ENCODE measurements at places on chromosomes 13 and 19.
A peak's percentile ranks its signal among the peaks of the same experiment; 100 is the strongest.

- DNase-seq: peak; percentile 23
Observed at GRCh38 chr19:7004313-7004931, 16.8 kb downstream of the MBD3L2B start.

- no peak for DNase-seq
Observed at GRCh38 chr19:50565984-50566903, 2.0 kb downstream of the LRRC4B start.

DNA sequence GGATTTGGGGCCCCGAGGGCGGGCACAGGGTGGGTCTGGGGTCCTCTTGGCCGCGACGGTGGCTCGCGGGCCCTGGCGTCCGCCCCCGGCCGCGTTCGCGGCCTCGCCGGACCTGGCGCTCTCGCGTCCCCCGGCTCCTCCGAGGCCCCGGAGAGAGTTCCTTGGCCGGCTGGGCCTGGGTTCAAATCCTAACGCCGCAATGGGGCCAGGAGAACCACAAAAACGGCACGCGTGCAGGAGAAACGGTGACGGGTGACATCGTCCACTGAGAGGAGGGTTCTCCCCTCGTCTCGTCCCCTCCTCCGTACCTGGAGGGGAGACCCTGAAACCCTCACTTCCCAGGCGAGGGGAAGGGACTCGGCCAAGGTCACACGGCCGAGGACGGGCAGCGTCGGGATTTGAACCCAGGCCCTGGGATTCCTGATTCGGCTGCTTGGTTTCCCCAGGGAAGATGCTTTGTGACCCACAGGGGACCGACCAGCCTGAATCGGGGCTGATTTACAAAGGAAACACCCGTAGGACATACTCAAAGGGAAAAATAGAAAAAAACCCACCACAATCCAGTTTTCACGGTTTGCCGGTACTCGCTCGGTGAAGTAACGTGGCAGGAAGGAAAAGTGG, 624 bp downstream of the SAFB start:
- DNase-seq: no peak

DNA sequence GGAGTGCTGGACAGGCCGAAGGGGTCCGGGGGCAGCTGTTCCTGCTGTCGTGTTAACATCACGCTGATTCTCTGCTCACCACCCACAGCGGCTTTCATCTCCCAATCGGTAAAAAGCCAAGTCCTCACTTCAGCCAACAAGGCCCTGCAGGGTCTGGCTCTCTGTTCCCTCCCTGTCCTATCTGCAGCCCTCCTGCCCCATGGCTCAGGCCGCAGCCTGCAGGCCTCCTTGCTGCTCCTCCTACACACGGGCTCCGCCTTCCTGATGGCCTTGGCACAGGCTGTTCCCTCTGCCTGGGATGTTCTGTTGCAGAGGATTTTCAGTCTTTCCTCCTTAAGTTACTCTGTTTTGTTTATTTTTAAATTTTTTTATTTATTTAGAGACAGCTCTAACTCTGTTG, 22.2 kb downstream of the FUZ start:
- DNase-seq: no peak

DNA sequence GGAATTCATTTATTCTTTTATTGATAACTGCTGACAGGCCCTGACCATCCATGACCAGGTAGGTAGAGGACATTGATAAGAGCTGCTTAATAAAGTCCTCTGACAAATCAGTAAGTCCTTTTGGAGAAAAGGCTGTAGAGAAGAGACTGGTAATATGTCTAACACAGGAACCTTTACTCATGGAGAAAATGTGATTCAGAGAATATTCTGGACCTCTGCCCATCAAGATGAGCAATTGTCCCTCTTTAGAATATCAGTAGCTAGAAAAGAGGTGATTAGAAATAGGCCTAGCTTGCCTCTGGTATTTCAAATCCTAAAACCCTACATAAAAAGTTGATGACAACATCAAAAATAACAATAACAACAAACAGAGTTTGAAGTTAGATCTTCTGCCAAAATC, 642.3 kb downstream of the TBC1D4 start:
- no peak for DNase-seq

DNA sequence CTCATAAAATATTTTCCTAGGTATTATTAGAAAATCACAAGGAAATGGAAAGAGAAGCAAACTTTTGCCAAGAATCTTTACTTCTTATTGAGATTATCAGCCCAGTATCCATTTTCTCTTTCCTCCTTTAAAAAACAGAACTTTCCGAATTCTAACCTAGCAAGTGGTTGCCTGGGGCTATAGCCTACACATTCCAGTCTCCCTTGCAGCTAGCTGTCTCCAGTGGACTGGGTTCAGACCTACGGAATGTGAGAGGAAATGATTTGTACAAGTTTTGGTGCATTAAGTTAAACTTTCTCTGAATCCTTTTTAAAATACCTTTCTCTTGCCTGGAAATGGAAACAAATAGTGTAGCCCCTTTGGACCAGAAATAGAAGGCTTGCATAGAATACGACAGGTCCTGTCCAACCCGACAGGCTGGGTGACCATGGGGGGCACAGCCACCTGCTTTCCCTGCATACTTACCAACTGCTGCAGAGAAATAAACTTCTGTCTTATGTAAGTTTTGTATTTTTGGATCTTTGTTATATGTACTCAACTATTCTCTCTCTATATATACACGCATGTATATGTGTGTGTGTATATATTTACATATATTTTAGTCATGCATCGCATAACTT, 185.9 kb downstream of the NALCN start:
- DNase-seq: no peak

DNA sequence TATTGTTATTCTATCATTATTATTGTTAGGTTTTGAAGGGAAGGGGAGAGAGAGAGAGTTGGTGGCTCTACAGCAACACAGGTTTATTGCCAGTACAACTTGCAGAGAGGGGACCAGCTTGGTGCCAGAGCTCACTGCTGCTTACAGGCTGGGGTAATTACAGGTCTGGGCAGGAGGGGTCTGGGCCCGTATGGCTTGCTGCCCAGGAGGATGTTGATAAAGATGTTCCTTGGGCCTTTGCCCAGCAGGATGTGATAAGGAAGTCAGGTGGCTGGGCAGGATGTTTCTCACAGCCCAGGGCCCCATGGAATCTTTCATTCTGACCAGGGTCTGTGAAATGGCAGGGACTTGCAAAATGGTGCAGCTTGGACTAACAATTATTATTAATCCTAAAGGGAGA, 64.2 kb upstream of the ZNF599 start:
- no peak for DNase-seq

- DNase-seq: no peak
Observed at GRCh38 chr13:101709952-101710351, 257.5 kb downstream of the ITGBL1 start.

DNA sequence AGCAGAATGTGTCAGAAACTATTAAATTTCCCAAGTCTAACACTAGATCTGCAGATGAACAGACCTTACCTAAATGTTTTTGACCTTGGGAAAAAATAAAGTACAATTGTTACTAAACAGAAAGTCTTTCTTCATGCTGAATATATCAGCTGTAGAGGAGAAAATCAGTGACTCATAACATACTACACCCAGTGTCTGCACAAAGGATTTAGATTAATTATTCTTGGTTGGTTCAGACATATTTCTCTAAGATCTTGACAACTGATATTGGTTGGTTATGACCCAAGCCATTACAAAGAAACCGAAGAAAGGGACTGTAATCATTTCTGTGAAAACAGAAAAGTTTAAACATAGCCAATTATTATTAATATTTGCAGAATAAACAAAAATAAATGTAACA, 225.1 kb downstream of the HS6ST3 start:
- DNase-seq: no peak

GRCh38 chr19:44820648-44821609, 12.0 kb downstream of the BCAM start:
- no peak for DNase-seq

- no peak for DNase-seq
Observed at GRCh38 chr19:28631961-28632360, 581.0 kb downstream of the UQCRFS1 start.

GRCh38 chr13:80952158-80952557, 611.2 kb upstream of the SPRY2 start:
- DNase-seq: no peak

DNA sequence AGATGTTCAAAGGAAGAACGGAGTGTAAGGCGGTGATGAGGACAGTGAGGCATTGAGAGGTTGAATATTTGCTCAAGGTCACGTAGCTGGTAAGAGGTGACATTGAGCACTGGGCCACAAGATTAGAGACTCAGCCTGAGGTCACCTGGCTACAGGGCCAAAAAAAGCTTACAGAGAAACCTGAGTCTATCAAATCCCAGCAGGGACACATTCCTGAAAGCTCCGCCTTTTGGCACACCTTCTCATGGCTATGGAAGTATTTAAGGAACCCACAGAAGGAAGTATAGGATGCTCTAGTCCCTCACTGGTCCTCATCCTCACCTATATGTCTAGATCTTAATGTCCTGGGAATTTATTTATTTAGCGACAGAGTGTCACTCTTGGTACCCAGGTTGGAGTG, 17.4 kb downstream of the ZNF586 start:
- no peak for DNase-seq

GRCh38 chr13:37665420-37665819, 66.9 kb upstream of the POSTN start:
- no peak for DNase-seq

DNA sequence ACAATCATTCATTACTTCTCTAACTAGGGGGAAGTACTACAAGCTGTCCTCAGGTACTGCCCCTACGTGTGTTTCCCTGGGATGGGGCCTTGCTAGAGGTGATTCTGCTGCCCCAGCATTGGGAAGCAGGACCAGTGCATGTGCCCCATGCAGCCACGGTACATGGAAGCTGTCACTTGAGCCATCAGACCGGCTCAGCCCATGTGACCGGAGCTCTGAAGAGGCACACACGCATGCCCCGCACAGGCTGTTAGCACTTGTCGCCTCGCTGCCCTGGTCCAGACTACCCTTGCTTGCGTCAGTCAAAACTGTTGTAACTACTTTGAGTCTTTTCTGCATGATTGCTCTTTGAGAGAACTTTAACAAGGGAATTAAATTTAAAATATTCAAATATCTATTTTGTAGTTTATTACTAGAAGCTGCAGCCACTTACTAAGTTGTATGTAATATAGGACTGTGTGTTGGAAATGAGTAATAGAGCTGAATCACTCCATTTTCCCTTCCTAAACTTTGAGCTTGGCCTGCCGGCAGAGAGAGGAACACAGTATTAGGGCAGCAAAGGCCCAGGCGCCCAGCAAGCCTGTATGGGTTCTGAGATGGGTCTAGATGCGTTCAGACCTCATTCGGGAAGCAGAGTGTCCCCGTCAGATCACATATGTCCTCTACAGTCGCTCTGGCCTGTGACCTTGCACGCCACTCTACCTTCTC, 42.2 kb downstream of the DHRS12 start:
- DNase-seq: no peak

GRCh38 chr13:110841846-110842245, 73.0 kb downstream of the ANKRD10 start:
- DNase-seq: no peak

GRCh38 chr19:7677669-7678311, 900 bp downstream of the MCEMP1 start:
- no peak for DNase-seq

- DNase-seq: no peak
Observed at GRCh38 chr19:38321646-38322196, 2.1 kb downstream of the KCNK6 start.

Measured in hindlimb muscle (tissue), 1 donor.